ENCODE measurements at places on chromosomes 11 and 22.
A peak's percentile ranks its signal among the peaks of the same experiment; 100 is the strongest.

- DNase-seq = no peak
These were observed 29.0 kb upstream of the FGF3 start for GRCh38 chr11:69848201-69848600.

DNA sequence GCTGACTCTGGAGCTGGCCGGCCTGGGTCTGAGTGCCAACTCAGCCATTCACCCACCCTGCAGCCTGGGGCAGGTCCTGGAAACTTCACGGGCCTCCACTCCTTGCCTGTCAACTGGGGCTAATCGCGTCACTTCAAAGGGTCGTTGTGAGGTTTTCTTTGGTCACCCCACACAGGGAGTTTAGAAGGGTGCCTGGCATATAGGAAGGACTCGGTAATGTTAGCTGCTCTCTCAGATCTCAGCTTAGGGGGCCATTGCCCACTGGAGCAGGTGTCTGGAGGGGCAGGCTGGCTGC lies 7.3 kb downstream of the INCENP start:
- no peak for DNase-seq

- no peak for DNase-seq
These were observed 11.1 kb downstream of the RAPSN start for GRCh38 chr11:47437746-47438418.

- DNase-seq = no peak
These were observed 46.3 kb downstream of the ANO1 start for GRCh38 chr11:70124321-70125000.

- peak; percentile 2 for DNase-seq
These were observed 86.0 kb downstream of the C11orf87 start for GRCh38 chr11:109507836-109508561.

DNA sequence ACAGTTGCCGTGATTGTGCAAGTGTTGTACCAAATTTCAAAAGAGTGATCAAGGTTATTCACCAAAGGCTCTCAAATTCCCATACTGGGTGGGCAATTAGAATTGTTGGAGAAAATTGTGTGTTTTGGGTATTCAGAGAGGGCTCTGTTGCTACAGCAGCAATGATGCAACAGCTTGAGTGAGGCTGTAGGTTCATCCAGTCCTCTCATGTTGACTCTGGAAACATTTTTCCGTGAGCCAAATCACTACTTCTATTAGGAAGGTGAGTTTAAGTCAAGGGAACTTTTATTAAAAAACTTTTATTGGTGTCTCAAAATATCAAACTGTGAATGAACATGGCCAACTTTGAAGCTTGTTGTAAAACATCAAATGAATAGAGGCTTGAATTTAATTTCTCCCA lies 116.5 kb downstream of the CD44 start:
- DNase-seq = no peak

DNA sequence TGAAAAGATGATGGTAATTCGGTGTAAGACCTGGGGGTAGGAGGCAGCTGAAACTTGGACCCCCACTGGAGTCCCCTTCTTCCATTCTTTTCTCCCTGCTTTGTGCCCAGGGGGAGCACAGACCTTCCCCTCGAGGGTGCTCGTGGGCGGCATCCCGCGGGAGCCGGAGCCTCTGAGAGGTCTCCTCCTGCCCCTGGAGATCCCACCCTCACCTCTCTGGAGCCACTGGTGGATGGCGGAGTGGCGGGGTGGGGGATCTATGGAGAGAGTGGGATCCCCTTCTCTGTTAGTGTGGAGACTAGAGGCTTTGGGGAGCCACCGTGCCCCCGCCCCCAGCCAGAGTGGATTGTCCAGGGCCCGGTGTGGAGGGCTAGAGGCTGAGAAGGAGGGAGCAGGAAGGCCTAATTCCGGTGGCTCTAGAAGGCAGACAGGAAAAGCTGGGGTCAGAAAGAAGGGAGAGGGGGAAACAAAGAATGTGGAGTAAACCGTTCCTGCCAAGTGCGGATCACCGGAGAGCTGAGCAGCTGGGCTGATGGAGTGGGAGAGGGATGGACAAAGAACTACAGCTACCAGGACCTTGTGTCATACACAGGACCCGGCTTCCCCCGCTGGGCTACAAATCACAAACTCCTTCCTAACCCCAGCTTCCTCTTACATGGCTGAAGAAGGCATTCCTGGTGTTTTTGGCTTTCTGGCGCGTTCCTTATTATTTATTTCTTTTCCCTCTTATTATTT lies 41.9 kb downstream of the KCNJ1 start:
- DNase-seq = no peak

DNA sequence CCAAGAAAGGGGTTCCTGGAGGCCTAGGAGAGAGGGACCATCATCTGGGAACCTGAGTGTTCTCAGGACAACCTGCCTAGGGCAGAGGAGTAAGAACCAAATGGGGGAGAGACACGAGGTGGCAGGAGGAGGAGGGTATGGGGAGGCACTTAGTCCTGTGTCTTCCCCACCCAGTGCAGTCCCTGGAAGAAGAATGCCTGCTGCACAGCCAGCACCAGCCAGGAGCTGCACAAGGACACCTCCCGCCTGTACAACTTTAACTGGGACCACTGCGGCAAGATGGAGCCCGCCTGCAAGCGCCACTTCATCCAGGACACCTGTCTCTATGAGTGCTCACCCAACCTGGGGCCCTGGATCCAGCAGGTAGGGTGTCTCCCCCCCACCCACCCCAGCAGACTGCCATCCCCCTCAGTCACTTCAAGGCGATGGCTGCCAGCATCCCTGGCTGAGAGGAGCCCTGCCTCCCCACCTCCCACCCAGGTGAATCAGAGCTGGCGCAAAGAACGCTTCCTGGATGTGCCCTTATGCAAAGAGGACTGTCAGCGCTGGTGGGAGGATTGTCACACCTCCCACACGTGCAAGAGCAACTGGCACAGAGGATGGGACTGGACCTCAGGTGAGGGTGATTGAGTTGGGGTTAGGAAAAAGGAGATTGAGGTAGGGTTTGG lies 3.7 kb upstream of the INPPL1 start:
- DNase-seq = no peak

- no peak for DNase-seq
These were observed 209.0 kb downstream of the RAB38 start for GRCh38 chr11:87966216-87966615.

- DNase-seq = no peak
These were observed 20.1 kb upstream of the SPTBN2 start for GRCh38 chr11:66749091-66749490.

GRCh38 chr11:110337570-110338193 lies 41.3 kb upstream of the RDX start:
- no peak for DNase-seq

GRCh38 chr22:26143806-26144325 lies 25.4 kb upstream of the SEZ6L start:
- no peak for DNase-seq
